ENCODE measurements at places on chromosomes 11 and 22.

DNA sequence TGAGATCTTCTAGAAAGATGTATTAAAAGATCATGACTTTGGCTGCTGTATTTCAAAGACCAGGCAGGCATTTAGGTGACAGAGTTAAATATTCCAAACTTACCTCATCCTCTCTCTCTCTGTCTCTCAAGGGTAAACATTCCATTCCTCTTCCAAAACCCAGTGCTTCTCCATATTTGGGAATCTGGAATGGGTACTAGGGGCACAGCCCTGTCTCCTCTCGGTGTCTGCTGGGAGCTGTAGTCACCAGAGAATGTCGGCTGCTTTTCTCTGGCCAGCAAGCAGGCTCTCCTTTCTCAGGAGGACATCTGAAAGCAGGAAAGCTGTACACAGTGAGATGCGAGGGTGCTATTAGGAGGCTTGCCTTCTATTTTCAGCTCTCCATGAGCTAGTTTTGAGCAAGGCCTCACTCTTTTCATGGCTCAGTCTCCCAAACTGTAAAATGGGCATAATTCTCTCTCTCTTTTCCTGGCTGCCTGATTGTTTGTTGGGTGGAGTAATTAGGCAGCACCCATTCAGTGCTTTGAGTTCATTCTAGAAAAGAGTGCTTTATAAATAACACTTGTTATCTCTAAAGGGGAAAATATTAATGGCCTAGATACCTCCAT, 9.3 kb upstream of the PEX26 start:
- no peak for DNase-seq

- DNase-seq, result no peak
Observed at GRCh38 chr11:134543645-134544044, 131.6 kb upstream of the B3GAT1 start.

DNA sequence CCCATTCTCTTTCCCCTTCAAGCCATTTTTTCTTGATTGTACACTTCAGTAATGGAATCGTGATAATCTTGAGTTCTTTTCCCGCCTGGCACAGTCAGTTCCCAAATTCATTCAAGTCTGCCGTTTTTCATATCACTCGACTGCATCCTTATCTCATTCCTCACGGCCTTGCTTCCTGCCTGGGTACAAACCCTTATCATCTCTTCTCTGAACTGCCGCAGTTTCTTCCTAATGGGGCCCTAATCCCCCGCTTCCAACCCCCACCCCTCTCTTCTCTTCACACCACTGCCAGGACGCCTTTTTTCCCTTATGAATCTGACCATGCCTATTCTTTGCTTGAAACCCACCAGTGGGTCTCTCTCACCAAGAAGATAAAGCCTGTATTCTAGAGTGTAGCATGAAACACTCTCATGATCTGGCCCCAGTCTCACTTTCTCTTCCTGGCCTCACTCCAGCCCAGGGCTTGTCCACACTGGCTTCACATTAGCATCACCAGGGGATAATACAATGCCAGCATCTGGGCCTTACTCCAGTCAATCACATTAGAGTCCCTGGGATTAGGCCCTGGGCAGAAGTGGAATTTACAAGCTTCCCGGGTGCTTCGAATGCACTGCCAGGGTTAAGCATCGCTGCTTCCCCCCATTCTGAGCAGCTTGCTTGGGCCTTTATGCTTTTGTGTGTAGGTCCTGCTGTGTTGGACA, 102.1 kb downstream of the FBXO7 start:
- no peak for DNase-seq

GRCh38 chr11:70926543-70927201, 325.7 kb downstream of the SHANK2 start:
- no peak for DNase-seq

- no peak for DNase-seq
Observed at GRCh38 chr11:104076455-104076854, 40.0 kb downstream of the DDI1 start.

DNA sequence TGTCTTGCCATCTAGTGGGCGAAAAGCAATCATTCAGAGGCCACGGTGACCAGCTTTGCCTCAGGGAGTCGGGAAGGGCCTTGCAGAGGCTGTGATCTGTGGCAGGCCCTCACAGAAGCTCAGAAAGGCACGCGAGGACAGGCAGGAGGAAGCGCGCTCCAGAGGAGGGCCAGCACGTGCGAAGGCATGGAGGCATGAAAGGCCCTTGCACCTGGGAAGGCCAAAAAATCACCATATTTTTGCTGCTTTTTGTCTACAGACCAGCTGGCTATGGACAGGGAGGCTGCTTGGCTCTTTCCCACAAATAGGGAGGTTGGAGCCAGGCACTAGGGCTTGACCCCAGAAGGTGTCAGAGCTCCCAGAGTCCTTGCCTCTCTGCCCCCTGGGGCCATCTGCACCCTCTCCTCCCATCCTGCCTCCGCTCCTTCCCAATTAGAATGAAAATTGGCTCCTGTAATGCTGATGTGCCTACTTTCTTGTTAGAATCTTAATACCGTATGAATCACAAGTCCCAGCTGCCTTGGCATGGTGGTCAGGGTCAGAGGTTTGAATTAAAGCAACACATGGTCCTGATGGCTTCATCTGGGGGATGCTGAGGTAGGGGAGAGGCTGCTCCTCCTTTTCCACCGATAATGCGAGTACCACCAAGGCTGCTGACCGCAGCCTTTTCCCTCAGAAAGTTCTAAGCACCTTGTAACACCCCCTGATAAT, 69.1 kb downstream of the FEZ1 start:
- DNase-seq, result no peak

DNA sequence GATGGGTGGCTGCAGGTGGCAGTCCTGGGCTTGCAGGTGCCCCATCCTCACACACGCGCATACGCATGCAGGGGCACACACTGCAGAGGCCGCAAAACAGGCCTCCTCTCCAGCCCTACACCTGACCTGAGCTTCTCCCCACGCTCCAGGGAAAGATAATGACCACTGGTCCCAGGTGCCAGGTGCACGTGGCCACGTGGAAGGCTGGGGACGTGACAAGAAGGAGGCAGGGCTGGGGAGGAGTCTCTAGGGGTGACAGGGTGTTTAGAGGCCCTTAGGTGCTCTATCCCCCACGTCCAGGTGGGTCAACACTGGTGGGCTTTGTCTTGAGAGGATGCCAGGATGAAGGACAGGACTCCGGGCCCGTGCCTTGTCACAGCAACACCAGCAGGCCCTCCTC, 23.5 kb upstream of the CPT1A start:
- no peak for DNase-seq

- DNase-seq, result no peak
Observed at GRCh38 chr22:26707581-26707980, 50.2 kb downstream of the MIAT start.

Measured in pons (tissue), 1 donor.